Inflammatory macrophage (primary cell): ENCODE measurements at places on chromosomes 13 and 19.

DNA sequence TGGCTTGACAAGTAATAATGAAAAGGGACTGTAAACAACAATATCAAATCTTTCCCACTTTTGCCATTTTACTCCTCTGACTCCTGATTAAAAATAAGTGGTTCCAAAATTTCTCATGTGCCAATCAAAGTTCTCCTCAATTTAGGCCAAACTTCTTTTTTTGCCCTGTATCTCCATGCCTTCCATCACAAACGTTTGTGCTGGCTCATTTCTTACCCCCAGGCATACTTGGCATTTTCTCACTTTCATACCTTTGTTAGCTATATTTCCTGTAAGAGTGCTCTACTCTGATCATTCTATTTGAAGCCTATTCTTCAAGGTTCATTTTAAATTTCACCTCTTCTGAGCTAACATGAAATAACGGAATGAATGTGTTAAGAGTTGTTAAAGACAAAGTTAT lies 10.0 kb upstream of the FNDC3A start:
- DNase-seq: no peak

GRCh38 chr13:110301606-110302553 lies 5.1 kb downstream of the COL4A1 start:
- no peak for DNase-seq

DNA sequence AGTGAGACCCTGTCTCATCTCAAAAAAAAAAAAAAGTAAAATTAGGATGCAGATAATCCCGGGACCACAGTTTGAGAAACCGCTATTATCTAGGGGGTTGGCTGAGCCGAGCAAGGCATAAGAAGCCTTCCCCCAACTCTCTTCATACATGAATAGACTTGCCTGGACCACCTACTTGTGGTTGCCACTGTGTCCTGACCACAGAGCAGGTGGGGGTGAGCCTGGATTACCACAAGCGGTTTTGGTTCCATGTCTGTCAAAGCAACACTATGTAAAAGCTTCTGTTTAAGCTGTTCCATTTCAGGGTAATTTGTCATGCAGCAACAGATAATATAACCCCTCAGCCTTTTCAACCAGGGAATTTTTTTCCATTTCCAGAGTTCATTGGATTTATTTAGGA lies 3.3 kb upstream of the NAPA start:
- no peak for DNase-seq

DNA sequence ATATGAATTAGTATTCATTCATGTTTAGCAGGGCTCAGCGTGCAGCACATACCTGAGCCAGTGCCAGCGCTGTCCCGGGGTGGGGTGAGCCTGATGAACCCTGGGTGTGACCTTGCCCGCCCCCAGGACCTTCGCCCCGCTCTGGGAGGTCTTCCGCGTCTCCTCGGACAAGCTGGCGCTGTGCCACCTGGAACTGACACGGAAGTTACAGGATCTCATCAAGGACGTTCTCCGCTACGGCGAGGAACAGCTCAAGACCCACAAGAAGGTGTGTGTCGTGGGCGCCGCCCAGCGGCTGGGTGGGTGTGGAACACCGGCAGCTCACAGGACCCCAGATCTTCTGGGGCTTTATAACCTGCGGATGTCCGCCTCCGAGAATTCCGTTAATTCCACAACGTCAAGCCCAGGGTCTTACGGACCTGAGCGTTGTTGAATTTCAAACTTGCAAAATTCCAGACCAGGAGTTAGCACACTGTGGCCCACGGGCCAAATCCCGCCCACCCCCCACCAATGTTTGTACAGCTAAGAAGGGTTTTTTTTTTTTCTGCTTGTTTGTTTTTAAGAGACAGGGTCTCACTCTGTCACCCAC lies 15.4 kb downstream of the FCHO1 start:
- peak; percentile 88 for DNase-seq

DNA sequence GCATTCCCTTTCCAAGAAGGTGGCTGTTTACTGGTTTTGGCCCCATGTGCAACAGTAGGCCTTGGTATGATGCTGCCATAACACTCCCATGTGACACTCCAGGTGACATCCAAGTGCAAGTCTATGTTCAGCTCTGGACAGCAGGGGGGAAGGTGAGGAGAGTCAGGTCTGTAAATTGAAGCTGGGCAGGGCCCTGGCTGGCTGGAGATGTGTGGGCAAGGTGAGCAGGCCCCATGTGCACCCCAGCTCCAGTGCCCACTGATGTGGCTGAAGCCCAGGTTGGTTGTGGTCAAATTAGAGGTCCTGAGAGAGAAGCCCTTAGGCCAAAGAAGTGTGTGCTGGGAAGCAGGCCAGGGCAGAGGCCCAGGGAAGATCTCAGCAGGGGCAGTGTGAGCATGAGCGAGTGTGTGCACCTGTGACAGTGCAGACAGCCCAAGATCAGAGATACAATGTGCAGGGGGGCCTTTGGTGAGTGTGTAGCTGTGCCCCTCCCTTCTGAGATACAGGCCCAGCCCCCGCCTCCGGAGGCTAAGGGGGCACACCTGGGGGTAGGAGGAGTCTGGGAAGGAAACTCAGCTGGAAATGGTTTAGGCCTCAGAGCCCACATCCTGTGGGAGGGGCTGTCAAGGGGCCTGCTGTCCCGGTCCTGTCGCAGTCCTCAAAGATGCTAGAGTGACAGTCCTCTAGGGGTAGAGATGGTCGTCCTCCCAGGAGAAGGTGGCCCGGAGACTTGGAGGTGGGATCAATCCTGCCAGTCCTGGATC lies 18.6 kb downstream of the DEDD2 start:
- no peak for DNase-seq

- DNase-seq: no peak
These were observed 171.4 kb downstream of the SUCLA2 start for GRCh38 chr13:47829690-47830089.

DNA sequence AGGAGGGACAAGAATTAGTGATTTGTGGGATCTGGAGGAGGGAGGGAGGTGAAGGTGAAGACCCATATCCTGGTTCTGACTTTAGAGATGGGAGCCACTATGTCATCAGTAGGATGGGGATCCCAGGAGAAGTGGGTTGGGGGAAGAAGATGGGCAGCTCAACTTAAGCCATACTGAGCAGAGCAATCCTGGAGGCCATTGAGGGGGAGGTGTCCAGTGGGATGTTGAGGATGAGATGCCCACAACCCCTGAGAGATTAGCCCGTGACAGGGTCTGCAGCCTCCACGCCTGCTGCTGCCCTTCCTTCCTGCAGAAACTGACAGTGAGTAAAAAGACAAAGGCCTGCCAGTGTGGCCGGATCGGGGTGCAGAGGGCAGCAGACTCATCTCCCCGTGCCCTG lies 11.2 kb upstream of the SIGLEC6 start:
- no peak for DNase-seq

DNA sequence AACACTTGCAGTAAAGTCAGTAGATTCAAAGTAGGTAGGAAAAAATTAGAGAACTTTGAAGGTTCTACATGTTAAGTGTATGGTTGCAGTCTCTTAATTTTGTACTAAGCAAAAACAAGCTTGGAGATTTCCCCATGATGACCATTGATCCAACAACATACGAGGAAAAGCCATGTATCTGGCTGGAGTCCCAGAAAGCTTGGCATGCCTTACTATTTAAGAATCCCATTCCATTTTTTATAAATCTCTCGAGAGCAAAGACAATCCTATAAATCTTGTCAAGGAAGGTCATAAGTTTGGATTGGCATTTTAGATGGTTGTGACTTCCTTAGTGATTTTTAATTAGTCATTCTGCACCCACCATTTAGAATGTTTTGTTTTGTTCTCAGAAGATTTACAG lies 495.9 kb downstream of the GPC5 start:
- no peak for DNase-seq
